ENCODE measurements at places on chromosomes 12 and 14.
A peak's percentile ranks its signal among the peaks of the same experiment; 100 is the strongest.

GRCh38 chr12:71799106-71799505 is 40.5 kb upstream of the TBC1D15 start:
- DNase-seq, result peak; percentile 37

DNA sequence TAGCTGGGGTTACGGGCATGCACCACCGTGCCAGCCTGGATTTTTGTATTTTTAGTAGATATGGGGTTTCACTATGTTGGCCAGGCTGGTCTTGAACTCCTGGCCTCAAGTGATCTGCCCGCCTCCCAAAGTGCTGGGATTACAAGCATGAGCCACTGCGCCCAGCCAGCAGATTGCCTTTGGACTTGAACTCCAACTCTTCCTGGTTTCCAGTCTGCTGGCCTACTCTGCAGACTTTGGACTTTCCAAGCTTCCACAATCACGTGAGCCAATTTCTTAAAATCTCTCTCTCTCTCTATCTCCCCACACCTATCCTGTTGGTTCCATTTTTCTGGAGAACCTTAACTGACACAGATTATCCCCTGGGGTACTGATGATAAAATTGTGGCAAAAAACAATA is 55.0 kb downstream of the EMP1 start:
- DNase-seq, result no peak

- no peak for DNase-seq
Measured at GRCh38 chr14:91685600-91685999, 46.3 kb downstream of the CATSPERB start.

DNA sequence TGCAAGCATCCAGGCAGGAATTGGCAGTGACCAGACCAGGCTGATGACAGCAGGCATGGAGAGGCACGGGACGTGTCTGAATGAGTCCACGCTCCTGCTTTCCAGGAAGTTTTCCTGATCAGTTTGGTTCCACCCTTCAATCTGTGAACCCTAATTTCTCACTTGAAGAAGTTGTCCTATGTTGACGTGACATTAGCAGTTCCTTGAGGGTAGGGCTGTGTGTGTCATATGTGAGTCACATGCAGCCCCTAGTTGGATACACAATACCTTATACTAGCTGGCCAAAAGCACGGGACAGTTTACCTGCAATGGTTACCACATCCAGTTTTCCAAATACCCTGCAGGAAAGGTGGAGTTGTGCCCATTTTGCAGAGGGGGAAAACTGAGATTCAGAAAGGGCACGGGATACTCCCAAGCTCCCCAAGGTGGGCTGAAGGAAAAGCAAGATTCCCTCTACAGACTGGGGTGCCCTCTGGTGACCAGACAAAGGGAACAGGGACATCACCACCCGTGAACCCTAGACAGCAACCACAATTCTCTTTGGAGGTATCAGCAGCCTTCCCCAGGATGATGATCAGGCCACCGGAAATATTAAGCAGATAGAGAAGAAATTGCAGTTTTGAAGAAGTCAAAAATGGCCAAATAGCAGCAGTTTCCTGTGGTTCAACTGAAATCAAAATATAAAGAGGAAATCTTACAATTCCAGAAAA is 194.5 kb downstream of the PHETA1 start:
- no peak for DNase-seq

DNA sequence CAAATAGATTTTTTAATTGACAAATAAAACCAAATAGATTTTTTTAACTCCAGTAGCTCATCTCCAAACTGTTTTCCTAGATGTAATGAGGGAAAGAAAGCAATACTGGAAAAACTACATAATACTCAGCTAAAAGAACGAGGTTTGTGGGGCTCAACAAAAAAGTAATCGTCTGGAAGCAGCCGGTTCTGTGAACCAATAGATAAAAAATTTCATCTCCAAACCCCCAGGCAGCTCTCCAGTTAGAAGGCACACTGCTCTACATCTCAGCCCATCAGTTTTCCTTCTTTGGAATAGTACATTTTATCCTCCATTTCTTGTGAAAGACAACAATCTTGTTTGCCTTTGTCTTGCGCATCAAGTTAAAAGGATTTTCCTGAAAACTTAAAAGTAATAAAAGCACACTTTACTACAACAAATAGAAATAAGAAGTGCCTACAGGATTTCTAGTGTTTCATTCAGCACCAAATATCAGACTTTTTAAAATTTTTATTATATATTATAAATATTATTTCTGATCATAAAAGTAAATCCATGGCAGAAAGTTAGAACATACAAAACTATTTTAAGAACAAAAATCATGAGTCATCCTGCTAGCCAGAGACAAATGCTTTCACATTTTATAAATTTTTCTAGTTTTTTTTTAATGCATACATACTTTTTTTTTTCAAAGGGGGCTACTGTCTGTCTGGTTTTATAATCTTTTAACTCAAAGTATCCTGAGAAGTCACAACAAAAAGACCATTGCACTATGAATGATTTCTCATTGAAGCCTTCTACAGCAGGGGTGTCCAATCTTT is 67.7 kb downstream of the EPS8 start:
- DNase-seq, result peak; percentile 64

GRCh38 chr12:93094988-93095737 is 166.1 kb upstream of the EEA1 start:
- DNase-seq, result no peak

- DNase-seq, result no peak
Measured at GRCh38 chr14:97523936-97524335, 726.8 kb downstream of the VRK1 start.

GRCh38 chr12:127963933-127964332 is 303.0 kb upstream of the TMEM132C start:
- DNase-seq, result peak; percentile 33

DNA sequence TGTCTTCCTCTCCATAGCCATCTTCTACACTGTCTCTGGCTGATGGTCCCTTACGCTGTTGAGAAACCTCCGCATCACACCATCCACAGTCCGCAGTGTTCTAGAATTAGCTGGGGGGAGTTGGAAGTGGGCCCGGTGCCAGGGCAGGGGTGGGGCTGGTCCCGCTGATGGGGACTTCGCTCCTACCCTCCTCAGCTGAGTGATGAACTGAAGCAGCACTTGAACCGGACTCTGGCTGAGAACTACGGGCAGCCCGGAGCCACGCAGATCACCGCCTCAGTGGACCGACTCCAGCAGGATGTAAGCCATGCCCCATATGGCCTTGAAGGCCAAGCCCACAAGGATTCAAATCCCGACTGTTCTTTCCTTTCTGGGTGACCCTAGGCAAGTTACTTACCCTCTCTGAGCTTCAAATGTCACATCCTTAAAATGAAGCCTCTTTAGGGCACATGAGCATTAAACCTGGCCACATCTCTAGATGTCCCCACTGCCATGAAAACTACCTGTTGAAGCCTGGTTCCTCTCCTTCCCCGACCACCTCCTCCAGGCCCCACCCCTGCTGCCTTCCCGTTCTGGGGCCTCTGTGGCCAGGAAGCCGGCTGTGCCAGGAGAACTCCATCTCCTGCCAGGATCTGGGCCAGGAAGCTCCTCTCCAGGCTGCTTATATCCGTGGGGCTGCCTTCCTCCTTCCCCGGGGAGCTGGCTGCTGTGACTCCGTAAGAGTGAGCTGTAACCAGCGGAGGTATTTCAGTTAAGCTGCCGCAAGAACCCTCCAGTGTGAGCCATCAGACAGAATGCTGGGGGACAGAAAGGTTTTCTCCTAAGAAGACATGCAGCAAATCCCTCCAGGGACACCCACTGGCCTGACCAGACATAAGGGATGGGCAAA is 53.1 kb downstream of the TSPAN11 start:
- peak; percentile 38 for DNase-seq

DNA sequence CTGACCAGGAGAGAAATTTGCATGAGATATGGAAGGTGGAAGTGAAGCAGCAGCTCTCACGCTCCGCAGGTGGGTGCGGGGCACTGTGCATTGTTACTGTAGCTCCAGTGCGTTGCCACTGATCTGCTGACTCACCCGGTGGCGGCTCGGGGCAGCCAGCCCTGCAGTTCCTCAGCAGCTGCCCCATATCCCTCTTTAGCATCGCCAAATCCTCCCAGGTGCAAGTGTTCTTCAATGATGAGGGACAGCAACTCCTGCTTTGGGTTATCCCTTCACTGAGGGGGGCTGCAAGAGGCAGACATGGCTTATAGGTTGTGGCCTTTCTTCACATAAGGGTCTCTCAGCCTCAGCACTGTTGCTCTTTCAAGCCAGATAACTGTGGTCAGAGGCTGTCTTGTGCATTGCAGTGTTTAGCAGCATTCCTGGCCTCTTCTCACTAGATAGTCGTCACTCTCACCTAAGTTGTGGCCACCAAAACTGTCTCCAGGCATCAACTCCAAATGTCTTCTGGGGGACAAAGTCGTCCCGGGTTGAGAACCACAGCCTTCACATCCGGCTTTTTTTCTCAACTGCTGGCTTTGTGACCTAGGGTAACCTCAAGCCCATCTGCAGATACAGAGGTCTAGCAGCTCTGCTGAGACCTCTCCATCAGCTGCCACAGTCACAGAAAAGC is 180.8 kb downstream of the EFCAB11 start:
- DNase-seq, result peak; percentile 50

DNA sequence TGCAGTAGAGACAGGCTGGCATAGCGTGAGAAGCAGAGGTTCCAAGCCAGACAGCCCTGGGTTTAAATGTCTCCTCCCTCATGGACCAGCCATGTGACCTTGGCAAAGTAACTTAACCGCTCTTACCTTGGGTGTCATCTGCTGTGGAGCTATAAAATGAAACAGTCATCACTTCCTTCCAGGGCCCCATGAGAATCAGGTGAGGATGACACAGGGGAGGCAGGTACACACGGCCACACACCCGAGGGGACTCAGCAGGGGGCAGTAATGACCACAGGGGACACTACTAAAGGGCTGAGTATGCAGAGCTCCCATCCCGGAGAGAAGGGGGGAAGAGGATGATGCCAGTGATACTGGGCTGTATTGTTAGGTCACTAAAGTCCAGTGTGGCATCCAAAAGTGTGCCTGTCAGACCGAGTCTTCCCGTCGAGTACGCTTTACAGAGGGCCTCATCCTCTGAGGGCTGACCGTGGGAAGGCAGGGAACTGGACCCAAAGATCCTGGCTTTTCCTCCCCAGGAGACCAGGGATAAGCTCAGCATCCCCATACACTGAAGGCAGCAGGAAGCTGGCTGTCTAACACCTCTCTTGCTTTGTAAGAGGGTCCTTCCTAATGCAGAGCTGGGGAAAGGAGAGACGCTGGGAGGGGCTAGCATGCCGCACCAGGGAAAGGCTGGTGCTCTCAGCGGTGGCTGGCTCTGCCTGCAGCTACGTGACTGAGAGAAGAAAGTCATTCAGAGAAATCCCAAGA is 94.2 kb downstream of the SINHCAF start:
- DNase-seq, result no peak

DNA sequence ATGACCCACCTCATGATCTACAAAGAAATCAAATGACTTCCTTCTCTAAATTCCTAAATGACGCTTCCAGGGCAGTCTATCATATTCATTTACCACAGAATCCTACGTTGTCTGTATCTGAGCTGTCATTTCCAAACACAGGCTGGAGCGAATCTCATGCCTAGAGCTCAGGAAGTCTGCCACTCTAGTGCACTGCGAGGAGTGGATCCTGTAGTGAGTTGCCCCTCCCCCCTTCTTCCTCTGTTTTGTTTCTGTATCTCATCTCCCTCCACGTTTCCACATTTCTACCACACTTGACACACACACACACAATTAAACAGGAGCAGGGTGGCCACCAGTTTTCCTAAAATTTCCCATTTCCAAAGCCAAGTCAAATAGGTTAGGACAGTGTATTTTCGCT is 415.4 kb upstream of the PRICKLE1 start:
- DNase-seq, result no peak

DNA sequence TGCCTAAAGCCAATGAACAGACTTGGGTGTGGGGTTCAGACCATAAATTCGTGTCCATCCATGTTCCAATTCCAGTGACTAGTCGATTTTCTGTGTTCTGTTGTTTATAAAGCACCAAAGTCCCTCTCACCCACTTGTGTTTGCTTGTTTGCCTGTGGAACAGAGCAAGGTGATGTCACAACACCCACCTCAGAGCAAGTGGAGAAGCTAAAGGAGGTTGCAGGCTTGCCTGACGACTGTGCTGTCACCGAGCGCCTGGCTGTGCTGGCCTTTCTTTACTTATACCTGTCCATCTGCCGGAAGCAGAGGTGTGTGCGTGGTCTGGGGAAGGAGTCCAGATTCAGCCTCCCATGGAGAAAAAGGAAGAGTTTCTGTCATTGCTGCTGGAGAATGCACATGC is 6.0 kb downstream of the MVK start:
- DNase-seq, result no peak

GRCh38 chr12:11877869-11878780 is 192.6 kb upstream of the BCL2L14 start:
- DNase-seq, result peak; percentile 82

DNA sequence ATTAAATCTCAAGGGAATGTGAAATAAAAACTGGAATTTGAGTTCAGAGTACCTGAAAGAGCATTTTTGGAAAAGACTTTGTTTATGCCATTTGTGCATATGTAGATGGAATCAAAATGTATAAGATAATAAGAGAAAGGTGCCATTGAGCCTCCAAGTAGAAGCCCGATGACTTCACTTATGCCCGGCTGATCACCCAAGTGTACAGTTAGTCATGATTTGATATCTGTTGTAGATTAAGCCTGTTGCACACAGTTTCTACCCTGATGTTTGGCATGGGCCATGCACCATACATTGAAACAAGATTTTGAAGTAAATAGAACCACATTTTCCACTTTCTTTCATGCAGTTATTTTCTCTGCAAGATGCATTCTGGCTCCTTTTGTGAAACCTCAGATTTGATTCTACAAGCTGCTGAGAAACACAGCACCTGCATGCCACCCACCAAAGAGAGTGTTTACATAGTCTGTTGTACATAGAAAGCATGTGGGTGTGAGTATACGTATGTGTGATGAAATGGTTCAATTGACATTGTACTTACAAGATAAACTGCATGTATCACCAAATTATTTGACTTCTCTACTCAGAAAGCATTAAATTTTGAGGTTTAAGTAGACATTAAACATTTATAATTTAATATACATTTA is 772.5 kb downstream of the DIO2 start:
- DNase-seq, result no peak

GRCh38 chr14:35389315-35389667 is 15.3 kb downstream of the NFKBIA start:
- DNase-seq, result no peak

GRCh38 chr14:73661872-73662271 is 17.1 kb downstream of the DNAL1 start:
- DNase-seq, result peak; percentile 20

- no peak for DNase-seq
Measured at GRCh38 chr14:65866886-65867285, 454.4 kb downstream of the FUT8 start.
